Left ventricle myocardium superior (tissue), 1 donor: ENCODE measurements at places on chromosomes 6 and 20. TPM values are rescaled to one million over a fixed set of nuclear protein-coding genes. Genes with fewer than 3 reads are reported as not detected.

- DNase-seq = no peak
These were observed 9.2 kb downstream of the ZHX3 start for GRCh38 chr20:41308290-41308711.

TRIM38 gene
- 2.7 TPM for total RNA-seq

- no peak for DNase-seq
These were observed 165.9 kb downstream of the SASH1 start for GRCh38 chr6:148508401-148509041.

DNA sequence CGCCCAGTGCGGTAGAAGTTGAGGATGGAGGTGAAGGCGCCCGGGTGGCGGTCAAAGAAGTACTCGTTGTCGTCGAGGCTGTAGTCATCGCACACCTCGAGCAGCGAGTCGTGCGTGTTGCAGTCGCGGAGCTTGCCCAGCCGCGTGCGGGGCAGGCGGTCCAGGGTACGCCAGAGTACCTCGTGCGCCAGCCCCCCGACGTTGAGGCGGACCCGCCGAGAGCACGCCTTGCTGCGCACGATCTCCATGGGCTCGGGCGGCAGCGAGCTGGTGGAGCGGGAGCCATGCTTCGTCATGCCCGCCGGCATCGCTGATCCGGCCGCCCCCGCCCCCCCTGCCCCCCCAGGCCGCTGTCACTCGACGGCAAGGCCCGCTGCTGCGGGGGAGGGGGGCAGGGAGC, 295 bp downstream of the KCNB1 start:
- DNase-seq = no peak

SEL1L2 gene
- total RNA-seq = 0.40 TPM

DNA sequence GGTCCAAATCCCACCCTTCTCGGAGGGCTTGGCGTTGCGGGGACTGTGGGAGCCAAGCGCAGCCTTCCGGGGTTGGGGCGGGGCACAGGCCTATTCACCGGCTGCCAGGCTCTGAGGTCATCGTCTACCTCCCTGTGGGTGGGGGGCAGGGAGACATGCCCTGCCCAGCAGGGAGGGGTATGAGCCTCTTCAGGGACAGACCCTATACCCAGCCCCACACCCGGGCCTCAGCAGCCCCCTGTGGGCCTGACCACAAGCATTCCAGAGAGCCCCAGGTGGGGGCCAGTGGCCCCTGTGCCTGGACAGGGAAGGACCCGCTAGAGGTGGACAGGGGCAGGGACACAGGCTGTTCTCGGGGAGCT, 11.6 kb downstream of the LAMA5 start:
- peak; percentile 79 for DNase-seq

FOXQ1 gene
- total RNA-seq = not detected

DNA sequence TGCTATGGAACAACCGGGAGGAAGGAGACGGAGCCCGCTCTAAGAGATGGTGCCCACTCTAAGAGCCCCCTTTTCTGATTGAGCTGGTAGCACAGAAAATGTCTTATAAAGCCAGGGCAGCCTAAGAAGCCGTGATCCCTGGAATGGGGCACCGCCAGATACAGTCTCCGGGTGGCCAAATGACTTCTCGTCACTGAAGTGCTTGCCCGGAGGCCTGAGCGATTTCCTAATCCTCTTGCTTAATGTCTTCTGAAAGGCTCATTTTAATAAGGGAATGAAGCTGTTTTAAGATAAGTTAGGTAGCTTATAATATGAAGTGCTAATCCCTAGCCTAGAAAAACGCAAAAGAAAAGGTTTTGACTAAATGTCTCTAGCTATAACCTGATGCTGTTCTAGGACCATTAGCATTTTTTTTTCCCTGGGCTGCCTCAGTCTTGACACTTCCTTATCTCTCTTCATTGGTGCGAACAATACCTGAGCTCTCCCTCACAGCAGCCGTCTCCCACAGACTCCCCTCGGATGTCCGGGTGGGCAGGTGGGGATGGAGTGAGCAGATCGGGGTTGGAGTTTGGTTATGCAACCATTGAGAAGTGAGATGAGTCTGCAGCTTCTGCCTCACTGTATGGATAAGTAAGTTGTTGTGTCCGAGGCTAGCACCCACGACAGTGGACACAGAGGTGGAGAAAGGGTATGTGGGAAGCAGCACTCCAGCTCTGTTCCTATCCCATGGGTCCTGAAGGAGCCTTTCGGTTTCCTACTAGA, 559.4 kb upstream of the AGPAT4 start:
- DNase-seq = no peak

- no peak for DNase-seq
These were observed 251.9 kb upstream of the RNF24 start for GRCh38 chr20:4267242-4267641.

GJA10 gene
- not detected for total RNA-seq

DNA sequence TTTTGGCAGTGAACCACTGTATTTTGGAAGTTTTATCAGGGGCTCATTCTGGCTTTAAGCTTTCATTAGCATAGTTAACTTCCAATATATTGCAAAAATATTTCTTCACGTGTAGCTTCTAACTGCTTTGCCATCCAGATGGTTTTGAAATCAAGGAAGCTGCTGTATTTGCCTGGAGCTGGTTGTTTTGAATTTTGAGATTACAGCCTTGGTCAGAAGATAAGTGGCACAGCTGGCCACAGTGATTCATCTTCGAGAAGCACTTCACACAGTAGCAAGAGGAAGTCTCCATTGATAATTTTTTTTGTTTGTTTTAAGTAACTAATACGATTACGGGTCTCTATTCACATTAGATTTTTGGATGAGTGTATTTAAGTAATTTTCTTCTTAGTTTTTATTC, 3.8 kb downstream of the APCDD1L start:
- no peak for DNase-seq

LAMA2 gene
- 138 TPM for total RNA-seq

- no peak for DNase-seq
These were observed 853 bp downstream of the WFDC8 start for GRCh38 chr20:45578231-45578630.

GRCh38 chr20:56361900-56362299, 3.1 kb downstream of the FAM210B start:
- DNase-seq = no peak

TMEM14C gene
- 128 TPM for total RNA-seq

- DNase-seq = no peak
These were observed 85.8 kb downstream of the ZFP64 start for GRCh38 chr20:52105442-52106422.

MBOAT1 gene
- total RNA-seq = 5.0 TPM
